MG63 (cell line): ENCODE measurements at places on chromosomes 5 and 9.
A peak's percentile ranks its signal among the peaks of the same experiment; 100 is the strongest.

GRCh38 chr9:8850914-8851313, 1051.3 kb upstream of the DMAC1 start:
- DNase-seq, result no peak

DNA sequence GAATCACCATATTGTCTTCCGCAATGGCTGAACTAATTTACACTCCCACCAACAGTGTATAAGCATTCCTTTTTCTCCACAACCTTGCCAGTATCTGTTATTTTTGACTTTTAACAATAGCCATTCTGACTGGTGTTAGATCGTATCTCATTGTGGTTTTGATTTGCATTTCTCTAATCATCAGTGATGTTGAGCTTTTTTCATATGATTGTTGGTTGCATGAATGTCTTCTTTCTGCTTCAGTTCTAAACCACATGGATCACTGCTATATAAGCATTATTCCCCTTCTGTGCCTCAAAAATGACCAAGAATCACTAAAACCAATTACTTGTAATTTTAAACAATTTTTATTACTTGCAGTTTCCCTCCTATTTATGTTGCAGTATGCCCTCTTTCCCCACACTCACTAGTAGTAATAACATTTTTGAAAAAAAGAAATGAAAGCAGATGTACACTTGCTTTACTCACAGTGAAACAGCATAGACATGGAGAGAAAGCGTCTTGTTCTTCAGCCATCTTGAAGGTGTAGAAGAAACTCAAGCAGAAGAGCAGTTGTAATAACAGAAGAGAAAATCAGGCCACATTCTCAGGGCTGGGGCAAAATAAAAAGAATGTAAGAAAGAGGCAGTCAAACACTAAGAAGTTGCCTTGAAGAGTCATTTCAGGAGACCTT, 4.5 kb upstream of the TMEM252 start:
- no peak for DNase-seq

GRCh38 chr5:58002323-58002722, 457.6 kb downstream of the PLK2 start:
- no peak for DNase-seq

- DNase-seq, result no peak
Measured at GRCh38 chr9:115786321-115786720, 367.3 kb upstream of the PAPPA start.

- no peak for DNase-seq
Measured at GRCh38 chr5:14243766-14244165, 100.6 kb downstream of the TRIO start.

GRCh38 chr9:17795744-17796143, 216.9 kb downstream of the SH3GL2 start:
- no peak for DNase-seq

- DNase-seq, result no peak
Measured at GRCh38 chr9:17632994-17633393, 54.1 kb downstream of the SH3GL2 start.

GRCh38 chr5:115961381-115962238, 665 bp upstream of the LVRN start:
- DNase-seq, result peak; percentile 18

DNA sequence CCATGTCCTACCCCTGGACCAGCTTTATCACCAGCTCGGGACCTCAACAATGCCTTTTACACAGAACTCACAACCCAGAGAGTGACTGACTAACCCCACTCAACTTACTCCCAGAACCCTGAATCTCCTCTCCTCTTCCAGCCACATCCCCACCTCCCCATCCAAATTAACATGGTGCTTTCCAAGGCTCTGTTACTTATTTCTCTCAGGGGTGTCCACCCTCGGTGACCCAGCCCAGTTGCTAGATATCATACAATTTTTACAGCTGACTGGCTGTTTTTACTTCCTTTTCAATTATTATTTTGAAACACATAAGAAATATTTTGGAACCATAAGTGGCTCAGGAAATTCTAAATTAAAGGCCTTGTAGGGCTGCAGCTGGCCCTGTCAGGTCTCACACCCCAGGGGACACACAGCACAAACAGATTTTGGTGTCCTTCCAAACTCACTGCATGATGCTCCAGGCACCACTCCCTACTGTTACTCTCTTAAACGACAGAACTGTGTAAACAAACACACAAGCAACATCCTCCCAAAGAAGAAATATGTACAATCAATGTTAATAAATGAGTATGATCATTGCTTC, 180.6 kb downstream of the ADAMTS12 start:
- no peak for DNase-seq

- no peak for DNase-seq
Measured at GRCh38 chr5:53923961-53924360, 363.5 kb downstream of the NDUFS4 start.

GRCh38 chr9:96022445-96023051, 147.1 kb downstream of the ERCC6L2 start:
- DNase-seq, result no peak

DNA sequence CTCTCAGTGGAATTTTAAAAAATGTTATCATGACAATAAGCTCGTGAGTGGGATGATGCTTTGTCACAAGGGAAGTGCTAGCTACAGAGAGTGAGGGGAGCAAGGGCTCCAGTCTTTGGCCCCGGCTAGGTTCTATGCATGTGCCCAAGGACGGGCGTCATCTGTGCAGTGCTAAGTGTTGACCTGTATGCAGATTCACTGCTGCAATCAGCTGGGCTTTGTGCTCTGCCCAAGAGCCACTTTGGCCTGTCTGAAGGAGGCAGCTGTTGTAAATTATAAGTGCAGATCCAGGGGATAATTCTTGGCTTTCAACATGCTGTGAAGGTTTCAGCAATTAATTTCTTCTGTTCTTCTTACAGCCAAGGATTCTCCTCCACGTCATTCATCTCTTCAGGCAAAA, 268.6 kb downstream of the PSAT1 start:
- DNase-seq, result no peak

DNA sequence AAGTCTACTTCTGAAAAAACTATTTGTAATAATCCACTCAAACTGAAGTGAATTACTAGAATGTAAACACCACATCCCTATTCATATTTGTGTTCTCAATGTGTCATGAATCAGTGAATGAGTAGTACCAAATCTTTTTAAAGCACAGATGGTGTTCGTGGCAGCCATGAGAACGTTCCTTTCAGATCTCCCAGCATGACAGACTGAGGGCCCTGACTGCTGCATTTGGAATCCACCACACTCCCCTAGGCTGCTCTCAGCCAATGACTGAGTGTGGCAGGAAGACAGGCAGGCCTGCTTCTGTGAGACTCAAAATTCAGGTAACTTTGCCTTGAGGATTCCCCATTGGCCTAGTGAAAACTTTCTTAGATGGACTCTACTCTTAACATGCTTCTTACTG, 10.9 kb upstream of the JMY start:
- DNase-seq, result peak; percentile 25

- no peak for DNase-seq
Measured at GRCh38 chr9:37034938-37035647, 1.0 kb upstream of the PAX5 start.

DNA sequence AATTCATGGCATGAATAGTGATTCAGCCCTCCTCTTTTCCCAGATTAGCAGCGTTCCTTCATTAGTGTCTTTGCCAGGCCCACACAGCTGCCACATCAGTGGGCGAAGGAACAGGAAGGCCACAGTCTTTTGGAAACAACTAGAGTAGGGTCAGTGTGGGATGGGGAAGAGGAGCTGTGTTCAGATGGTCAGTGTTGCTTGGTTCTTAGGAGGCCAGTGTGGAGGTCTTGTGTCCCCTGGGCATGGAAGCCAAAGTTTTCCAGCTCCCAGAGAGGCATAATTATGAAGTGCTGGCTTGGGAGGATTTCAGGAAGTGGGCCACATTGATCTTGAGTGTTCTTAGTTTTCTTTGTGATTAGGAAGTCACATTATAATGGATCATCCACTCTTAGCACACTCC, 269.6 kb downstream of the PSAT1 start:
- no peak for DNase-seq

- DNase-seq, result no peak
Measured at GRCh38 chr9:114719290-114719689, 37.3 kb upstream of the TEX48 start.

- DNase-seq, result no peak
Measured at GRCh38 chr5:172935096-172935495, 24.1 kb upstream of the RPL26L1 start.

DNA sequence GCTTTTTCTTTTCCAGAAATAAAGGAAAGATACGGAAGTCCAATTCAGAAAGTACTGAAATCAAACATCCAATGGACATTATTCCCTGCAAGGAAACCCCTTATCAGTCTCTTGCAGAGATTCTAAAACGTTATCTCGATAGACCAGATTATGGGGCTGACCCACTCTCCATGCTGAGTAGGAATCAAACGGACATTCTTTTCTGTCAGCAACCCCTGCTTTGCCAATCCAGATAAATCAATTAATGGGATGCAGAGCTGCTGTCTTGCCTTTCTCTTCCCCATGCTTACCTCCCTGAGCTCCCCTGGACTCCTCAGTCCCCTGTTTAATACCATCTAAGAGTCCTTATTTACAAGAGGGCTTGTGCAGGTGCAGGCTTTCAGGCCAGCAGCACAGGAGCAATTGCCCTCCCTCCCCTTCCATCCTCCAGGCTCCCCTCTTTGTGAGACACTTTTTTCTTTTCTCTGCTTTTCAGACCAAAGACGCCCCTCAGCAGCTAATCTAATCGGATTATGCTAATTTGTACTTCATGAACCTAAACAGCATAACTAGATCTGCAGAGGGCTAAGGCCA, 14.2 kb downstream of the TAL2 start:
- DNase-seq, result no peak

DNA sequence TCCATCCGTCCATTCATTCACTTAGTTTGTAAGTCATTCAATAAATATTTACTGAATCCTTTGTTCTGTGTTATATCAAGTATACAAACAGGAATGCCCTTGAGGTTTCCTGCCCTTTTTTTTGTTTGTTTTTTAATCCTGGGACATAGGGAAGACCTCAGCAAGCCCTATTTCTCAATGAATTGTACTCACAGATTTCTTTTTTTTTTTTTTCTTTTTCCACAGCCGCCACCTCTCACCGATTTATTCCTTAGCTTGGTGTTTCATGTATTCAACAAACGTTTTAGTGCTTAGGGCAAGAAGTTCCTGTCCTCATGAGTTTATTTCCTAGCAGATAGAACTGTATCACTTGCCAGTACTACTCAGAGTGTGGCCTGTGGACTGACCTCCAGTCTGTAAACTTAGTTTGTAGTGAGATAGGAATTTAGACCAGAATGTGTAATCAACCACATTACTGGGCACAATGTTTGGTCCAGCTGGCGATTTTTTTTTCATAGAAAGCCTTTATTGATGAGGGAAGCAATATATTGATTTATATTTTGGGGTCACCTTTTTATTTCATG, 35.4 kb upstream of the C5orf47 start:
- DNase-seq, result peak; percentile 29

- DNase-seq, result no peak
Measured at GRCh38 chr5:122402955-122403685, 91.1 kb downstream of the SNCAIP start.

- DNase-seq, result no peak
Measured at GRCh38 chr5:54704825-54705224, 187.3 kb downstream of the SNX18 start.

GRCh38 chr9:98856982-98857381, 49.5 kb downstream of the GALNT12 start:
- no peak for DNase-seq

DNA sequence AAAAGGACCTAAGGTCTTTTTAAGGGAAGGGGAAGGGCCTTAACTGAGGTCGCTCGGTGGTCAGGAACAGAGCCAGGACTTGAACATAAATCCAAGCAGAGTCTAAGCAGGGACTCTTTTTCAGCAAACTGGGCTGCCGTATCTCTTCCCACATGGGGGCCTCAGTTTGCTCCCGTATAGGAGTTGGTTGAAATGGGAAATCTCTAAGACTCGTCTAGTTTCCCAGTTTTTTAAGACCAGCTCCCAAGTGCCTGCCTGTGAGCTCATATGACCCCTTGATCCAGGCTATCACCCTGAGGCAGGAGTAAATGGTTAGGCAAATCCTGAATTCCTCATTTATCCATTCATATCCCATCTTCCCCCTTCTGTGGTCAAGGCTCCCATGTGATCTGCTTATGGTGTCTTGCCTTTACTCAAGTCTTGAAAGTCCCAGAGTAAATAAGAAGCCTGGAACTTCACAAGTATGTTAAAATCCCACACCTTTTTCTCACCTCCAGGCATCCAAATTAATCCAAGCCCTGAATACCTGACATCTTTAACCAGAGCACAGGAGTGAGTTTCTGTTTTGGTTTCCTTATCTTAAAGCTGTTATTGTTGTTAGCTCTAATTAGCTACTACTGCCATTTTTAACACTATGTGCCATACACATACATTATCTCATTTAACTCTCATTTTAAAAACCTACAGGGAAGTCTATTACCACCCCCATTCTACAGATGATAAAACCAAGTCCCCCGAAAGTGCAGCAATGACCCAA, 3.0 kb downstream of the ARSI start:
- DNase-seq, result peak; percentile 58
